ENCODE measurements at places on chromosomes 6 and 20.

DNA sequence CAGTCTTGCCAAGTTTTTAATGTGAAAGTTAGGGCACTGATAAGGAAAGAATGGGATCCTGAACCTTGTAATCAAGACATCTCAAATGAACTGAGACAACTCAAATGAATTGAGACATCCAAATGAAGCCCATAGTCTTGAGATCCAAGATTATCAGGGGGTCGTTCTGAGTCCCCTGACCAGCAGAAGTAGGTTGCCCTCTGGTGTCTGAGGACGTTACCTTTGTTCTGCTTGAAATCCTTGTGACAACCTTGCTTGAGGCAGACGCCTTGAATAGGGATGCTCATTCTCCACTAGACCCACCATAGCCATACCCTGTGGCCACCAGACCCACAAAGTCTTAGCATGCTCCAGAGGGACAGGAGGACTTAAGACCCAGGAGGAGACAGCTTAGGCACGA lies 37.7 kb downstream of the ZBTB9 start:
- peaks cover 14% of the 10 kb centered on the region for H3K27me3 ChIP-seq
- no peak overlapping the region for H3K27ac ChIP-seq

DNA sequence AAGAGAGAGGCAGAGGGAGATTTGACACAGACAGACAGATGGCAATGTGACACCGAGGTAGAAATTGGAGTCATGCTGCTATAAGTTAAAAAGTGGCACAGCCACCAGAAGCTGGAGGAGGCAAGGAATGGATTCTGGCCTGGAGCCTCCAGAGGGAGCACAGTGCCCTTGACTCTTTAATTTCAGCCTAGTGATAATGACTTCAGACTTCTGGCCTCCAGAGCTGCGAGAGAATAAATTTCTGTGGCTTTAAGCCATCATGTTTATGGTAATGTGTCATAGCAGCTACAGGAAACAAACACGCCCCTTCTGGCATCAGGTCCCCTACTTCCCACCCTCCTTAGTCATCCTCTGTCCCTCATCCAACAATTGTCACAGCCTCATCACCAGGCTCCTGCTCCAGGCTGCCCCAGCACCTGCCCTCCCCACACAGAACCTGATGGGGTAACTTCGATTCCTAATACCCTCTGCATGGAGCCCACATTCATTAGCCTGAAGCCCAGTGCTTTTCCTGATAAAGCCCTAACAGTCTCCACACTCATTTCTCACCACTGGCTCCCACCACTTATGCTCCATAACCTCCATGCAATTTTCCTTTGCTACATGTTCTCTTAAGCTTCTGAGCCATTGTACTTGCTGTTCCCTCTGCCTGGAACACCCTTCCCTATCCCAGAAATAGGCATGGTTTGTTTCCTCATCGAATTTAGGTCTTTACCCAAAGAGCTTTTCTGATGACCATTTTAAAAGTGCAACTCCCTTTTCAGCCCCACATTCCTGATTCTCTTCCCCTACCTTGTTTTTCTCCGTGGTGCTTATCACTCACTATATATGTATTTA lies 69.7 kb upstream of the TOX2 start:
- DNase-seq, result peak; percentile 25
- no peaks in the 10 kb centered on the region for H3K36me3 ChIP-seq
- H3K27ac ChIP-seq, result peak overlapping the region; percentile 33
- H3K4me3 ChIP-seq, result no peak overlapping the region

GRCh38 chr6:30175765-30176164 lies 12.4 kb downstream of the TRIM15 start:
- no peak overlapping the region for H3K27ac ChIP-seq
- DNase-seq, result no peak
- no peaks in the 10 kb centered on the region for H3K36me3 ChIP-seq
- H3K4me1 ChIP-seq, result peaks cover 11% of the 10 kb centered on the region
- H3K4me3 ChIP-seq, result no peak overlapping the region

GRCh38 chr6:141541581-141542324 lies 591.0 kb upstream of the GJE1 start:
- no peaks in the 10 kb centered on the region for H3K36me3 ChIP-seq
- DNase-seq, result no peak
- H3K4me3 ChIP-seq, result no peak overlapping the region
- H3K4me1 ChIP-seq, result no peaks in the 10 kb centered on the region
- no peaks in the 10 kb centered on the region for H3K27me3 ChIP-seq
- H3K27ac ChIP-seq, result no peak overlapping the region

DNA sequence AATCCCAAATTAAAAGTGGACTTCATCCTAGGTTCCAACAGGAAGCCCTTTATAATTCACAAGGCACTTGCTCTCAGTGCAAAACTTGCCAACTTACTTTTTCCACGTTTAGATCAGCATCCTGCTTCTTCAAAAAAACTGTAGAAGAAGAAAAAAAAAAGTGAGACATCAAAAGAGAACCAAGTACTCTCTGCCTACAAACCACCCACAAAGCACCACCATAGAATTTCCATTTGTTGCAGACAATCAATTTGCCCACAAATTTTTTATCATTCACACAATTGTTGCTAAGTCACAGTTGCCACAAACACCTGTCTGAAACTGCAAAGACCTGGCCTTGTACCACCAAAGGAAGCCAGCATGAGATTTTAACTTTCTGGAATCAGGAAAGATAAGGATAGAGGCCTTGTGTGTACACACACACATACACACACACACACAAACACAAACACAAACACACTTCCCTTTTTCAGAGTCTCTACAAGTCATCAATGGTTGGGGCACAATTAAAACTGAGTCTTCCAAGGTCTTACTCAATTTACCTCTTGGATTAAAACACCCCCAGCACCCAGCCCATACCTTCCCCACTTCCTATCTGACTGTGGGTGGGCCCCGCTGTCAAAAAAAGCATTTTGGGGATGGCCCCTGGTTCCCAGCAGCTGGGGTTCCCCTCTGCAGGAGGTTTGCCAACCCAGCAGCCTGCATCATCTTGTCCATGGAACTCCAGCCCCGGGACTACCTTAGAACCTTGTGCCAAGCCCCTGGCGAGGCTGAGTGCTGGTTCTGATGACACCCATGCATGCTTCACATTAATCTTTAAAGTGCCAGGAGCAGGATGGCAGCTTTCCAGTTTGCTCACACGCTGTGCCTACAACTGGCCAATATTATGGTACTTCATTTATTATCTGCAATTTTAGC lies 26.5 kb downstream of the FYN start:
- H3K27ac ChIP-seq, result peak overlapping the region; percentile 45
- peaks cover 100% of the 10 kb centered on the region for H3K4me1 ChIP-seq
- peak; percentile 66 for DNase-seq
- no peaks in the 10 kb centered on the region for H3K36me3 ChIP-seq
- no peak overlapping the region for H3K4me3 ChIP-seq
- no peaks in the 10 kb centered on the region for H3K27me3 ChIP-seq

- no peaks in the 10 kb centered on the region for H3K27me3 ChIP-seq
- H3K4me1 ChIP-seq, result peaks cover 49% of the 10 kb centered on the region
- H3K27ac ChIP-seq, result no peak overlapping the region
Observed at GRCh38 chr6:118903691-118904090, 9.7 kb downstream of the ASF1A start.

GRCh38 chr6:549906-550305 lies 107.0 kb downstream of the HUS1B start:
- no peak overlapping the region for H3K4me3 ChIP-seq
- H3K36me3 ChIP-seq, result peaks cover 41% of the 10 kb centered on the region
- H3K4me1 ChIP-seq, result no peaks in the 10 kb centered on the region
- no peak overlapping the region for H3K27ac ChIP-seq
- H3K27me3 ChIP-seq, result no peaks in the 10 kb centered on the region

- DNase-seq, result no peak
- H3K27me3 ChIP-seq, result peaks cover 29% of the 10 kb centered on the region
- H3K4me1 ChIP-seq, result no peaks in the 10 kb centered on the region
- H3K27ac ChIP-seq, result no peak overlapping the region
- H3K4me3 ChIP-seq, result no peak overlapping the region
Observed at GRCh38 chr6:106883808-106884262, 90.7 kb downstream of the CD24 start.

- H3K27me3 ChIP-seq, result no peaks in the 10 kb centered on the region
- H3K36me3 ChIP-seq, result peaks cover 21% of the 10 kb centered on the region
- DNase-seq, result no peak
Observed at GRCh38 chr6:144296973-144297372, 11.8 kb downstream of the UTRN start.

DNA sequence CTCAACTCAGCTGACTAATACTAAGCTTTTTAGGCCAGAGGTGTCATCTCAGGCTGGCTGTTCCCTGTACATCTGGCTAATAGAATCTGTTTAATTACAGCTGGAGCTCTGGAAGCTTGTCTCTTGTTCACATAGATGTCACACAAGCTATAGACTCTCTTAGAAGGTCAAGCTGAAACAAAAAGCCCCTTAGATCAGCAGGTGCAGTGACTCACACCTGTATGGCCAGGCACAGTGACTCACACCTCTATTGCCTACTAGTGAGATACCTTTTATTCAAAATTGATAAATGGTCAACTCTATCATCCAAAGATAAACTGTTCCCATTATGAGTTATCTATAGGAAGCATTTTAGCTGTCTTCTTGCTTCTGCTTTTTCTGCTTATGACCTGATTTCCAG lies 29.9 kb upstream of the MTHFD1L start:
- no peaks in the 10 kb centered on the region for H3K4me1 ChIP-seq
- no peak overlapping the region for H3K27ac ChIP-seq
- peaks cover 53% of the 10 kb centered on the region for H3K36me3 ChIP-seq
- DNase-seq, result no peak
- H3K4me3 ChIP-seq, result no peak overlapping the region
- no peaks in the 10 kb centered on the region for H3K27me3 ChIP-seq

DNA sequence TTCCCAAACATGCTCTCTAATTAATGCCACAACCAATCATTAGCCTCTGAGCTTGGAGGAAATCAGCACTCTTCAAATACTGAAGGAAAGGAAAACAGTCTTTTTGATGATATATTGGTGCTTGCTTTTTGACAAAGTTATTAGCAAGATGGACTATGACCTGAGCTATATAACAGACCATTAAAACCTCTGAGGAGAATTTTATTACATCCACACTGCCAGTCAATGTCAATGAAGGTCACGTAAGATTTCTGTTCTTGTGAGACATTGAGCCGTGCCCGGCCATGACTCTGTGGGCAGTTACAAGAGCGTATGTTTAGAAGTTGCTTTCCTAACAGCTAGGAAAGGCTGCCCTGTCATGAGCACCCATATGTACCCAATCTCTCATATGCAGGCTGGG lies 659.0 kb downstream of the UTRN start:
- H3K4me1 ChIP-seq, result no peaks in the 10 kb centered on the region
- DNase-seq, result no peak
- no peaks in the 10 kb centered on the region for H3K27me3 ChIP-seq
- no peak overlapping the region for H3K27ac ChIP-seq
- no peak overlapping the region for H3K4me3 ChIP-seq

Measured in left ventricle myocardium inferior (tissue), 1 donor.